Myocyte (in vitro differentiated cells): ENCODE measurements at places on chromosomes 11 and 22. TPM values are rescaled to one million over a fixed set of nuclear protein-coding genes. Genes with fewer than 3 reads are reported as not detected.
A peak's percentile ranks its signal among the peaks of the same experiment; 100 is the strongest.

GRCh38 chr11:28384418-28384817 lies 276.2 kb downstream of the METTL15 start:
- DNase-seq, result peak; percentile 94

DNA sequence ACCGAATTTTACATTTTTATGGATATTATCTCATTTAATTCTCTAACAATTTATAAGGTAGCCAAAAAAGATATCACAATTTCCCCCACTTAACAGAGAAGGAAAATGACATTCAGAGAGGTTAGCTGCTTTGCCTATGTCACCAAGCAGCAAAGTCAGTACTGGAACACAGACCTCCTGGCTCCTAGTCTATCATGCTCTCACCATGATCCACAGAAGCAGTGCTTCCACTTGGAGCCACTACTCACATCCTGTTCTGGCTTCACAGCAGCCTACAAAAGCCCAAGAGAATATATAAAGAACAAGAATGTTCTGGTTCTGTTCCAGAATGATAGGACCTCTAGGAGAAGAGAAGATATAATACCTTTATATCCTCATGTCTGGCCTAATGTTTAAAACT lies 59.5 kb upstream of the SCUBE2 start:
- no peak for DNase-seq

DNA sequence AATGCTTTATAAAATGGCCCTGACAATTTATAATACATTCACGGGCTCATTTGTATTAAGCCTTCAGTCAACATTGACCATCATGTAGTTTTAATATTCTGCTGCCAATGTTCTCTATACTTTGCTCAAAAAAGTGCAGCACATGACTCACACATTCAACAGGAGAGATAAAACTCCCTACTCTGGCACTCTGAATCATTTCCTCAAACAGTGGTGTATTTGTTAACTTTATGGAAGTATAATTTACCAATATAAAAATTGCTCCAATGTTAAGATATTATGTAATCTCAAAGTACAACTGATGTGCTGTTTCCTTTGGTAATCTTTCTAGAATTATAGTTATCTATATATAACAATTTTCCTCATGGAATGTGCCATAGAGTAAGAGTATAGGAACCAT lies 39.9 kb downstream of the MAML2 start:
- no peak for DNase-seq

- DNase-seq, result no peak
Observed at GRCh38 chr11:119794141-119794665, 65.2 kb upstream of the NECTIN1 start.

DNA sequence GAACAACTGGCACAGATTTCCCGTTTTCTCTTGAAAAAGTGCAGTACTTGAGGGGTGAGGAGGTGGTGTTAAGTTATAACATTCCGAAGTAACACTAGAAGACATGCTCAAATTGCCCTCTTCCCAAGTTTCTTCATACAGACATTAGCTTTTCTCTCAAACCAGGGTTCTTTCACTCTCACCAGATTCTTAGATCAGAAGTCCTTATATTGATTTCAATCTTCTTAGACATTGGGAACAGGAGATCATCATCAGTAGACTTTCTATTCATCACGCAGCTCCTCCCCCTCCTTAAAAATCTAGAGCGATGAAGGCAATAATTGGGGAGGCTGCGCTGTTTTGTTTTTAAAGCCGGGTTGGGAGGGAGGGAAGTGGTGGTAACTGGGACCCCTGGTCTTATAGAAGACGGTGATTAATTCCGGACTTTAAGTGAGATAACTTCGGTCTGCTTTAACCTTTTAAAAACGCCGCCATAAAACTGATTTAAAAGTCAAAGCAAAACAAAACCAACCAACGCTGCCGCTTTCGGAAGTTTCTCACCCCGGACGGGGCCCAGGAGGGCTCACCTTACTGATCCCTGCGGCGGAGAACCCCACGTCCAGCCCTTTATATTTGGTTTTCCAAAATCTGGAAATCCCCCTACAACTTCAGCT lies 665 bp downstream of the USP28 start:
- DNase-seq, result peak; percentile 43

DNA sequence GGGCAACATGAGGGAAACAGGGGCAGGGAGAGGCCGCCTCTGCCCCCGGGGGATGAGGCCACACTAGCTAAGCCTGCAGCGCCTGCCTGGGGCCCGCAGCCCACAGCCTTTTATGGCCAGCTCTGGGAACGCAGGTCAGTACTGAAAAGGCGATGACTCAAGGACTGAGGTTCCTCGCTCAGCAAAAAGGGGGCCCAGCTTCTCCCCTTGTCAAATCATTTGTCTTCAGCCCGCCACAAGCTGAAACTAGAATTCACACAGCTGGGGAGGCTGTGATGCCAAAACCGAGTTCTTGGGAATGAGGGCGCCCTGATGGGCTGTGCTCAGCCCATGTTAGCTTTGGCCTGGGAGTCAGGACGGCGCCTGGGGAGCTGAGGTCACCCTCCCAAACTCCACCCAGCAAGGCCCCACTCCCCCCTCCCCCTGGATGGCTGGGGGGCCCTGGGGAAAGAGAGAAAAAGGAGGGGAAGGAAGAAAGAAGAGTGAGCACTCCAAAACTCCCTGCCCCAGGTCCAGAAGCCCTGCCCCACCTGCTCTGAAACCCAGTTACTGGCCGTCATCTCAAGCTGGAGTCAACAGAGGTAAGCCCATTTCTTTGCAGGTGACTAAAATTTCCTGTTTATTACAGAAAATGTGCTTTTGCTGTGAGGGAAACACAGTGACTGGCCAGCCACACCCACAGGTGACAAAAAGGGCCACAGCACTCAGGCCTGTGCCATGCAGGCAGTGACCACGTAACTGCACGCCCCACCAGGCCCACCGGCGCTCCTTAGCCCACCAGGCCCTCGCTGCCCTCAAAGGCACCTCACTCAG lies 13.7 kb downstream of the EHD1 start:
- DNase-seq, result peak; percentile 97

- DNase-seq, result no peak
Observed at GRCh38 chr11:36475192-36475591, 34.9 kb downstream of the TRAF6 start.

GRCh38 chr11:35746356-35747153 lies 84.0 kb downstream of the TRIM44 start:
- DNase-seq, result peak; percentile 47

GRCh38 chr11:59754494-59754858 lies 700 bp upstream of the STX3 start:
- DNase-seq, result no peak

DNA sequence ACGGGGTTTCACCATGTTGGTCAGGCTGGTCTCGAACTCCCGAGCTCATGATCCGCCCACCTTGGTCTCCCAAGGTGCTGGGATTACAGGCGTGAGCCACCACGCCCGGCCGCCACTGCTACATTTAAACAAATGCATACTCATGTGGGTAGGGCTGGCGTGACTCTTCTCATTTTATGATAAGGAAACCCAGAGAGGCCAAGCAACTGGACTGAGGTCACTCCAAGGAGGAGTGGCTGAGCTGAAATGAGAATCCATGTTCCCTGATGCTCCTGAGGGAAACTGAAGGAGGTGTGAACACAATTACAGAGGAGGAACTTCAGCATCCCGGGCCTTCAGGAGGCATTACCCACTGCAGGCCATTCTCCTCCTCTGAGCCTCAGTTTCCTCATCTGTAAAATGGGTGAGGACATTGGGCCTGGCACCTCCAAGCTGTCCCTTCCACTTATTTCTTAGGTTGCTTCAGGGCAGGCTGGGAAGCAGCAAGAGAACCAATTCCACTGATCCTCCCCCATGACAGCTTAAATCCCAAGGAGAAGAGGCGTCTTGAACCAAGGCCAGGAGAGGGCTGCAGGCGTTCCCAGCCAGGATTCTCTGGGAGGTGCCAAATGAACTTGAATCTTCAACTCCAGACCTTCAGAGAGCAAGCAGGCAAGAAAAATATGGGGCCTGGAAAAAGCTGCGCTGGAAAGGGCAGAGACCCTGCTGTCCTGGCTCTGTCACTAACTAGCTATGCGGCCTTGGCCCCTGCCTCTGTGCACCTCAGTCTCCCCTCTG lies 2.9 kb downstream of the TST start:
- no peak for DNase-seq

DNA sequence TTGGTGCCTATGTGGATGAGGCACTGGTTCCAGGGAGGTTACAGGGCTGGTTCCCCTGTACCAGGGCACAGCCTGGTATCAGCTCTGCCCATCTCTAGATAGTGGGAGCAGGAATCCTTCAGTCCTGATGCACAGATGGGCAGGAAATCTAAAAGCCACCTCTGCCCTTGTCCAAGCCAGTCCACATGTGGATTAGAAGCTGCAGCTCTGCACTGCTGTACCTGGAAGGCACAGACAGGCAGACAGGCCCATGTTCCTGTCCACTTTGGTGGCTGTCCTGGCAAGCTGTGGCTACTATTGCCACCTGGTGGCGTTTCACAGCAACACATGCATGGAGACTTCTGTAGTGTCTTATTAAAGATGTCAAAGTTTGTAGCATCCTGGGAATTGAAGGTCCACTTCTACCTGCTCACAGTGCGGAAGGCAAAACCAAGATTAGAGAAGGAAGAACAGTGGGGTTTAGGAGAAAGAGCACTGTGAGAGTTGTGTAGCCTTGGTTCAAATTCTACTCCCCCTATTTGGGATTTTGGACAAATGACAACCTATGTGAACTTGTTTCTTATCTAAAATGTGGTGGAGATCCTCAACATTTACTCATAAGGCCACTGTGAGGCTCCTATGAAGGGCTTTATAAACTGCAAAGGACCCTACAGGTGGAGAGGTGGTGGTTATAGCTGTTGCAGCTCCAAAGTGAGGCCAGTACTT lies 30.1 kb downstream of the NAV2 start:
- DNase-seq, result peak; percentile 79

- DNase-seq, result peak; percentile 51
Observed at GRCh38 chr11:8063324-8063723, 17.7 kb upstream of the TUB start.

DNA sequence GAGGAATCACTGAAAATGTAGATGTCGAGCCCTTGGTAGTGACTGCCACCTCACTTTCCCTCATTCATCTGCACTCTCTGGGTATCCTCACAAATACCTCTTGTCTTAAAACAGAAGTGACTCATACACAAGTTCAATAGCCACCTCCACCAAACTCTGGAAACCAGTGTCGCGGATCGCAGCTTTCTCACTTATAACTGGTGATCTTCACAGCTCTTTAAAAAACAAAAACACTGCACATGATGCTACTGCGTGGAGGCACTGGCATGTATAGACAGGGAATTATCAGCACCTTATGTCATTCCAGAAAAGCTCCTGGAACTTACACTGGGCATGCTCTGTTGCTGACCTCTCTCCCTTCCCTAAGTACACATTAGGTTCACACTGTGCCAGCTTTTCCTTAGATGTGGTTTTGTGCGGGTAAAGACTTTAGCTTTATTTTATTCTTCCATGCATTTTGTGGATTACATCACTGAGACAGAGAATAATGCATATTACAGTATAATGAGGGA lies 425.5 kb upstream of the CADM1 start:
- DNase-seq, result no peak

DNA sequence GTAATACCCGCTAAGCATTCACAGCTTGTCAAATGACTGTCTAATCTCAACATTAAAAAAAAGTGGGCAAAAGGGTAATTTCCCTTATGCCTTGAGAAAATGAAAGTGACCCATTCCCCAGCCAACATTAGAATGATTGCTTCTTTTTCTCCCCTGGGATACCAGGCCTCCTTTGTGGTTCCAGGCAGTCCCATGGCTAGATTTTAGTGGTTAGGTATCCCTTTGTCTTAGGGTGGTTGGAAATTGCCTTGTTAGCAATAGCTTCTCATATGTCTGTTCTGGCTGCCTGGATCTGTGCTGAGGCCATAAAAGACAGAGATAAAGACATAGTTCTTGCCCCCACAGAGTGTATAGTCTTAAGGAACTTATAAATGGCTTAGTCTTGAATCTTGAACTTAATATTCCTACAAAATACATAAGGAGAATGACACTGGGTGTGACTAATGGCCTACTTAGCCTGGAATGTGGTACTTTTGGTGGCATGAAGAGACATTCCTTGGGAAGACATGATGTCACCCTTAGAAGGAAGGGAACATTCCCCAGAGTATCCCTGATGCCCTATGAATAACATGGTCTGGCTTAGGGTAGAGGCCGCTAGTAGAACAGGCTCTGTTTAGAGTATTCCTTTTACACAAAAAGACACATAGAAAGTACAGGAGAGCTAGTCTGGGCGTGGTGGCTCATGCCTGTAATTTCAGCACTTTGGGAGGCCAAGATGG lies 90.3 kb downstream of the ZBTB16 start:
- DNase-seq, result peak; percentile 82

DNA sequence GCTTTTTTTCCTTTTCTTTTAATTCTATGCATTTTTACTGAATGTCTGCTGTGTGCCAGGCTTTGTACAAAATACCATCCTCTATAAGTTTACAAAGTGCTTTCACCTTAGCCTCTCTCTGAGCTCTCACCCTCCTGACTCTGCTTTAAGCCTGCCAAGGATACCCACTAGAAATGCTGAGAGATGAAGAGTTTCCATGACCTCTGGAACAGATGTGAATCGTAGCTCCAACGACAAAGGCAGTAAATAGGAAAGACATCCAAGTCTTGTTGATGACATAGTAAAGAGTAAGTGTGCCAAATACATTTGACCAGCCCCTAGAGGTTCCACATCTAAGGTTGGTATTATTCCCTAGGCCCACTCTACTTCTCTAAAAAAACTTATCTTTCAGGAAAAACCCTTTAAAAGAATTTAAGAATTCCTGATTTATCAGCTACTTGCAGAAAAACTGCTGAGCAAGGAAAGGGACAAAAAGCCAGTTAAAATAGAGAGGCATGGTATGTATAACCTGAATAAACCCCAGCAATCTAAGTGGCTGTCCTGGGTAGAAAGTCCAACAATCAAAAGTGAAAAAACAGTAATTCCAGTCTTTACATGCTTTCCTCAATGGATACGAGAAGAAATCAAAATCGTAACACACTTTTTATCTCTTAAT lies 45.4 kb downstream of the GAB2 start:
- DNase-seq, result no peak

GRCh38 chr22:44668886-44669521 lies 33.0 kb upstream of the PRR5 start:
- no peak for DNase-seq

GRCh38 chr11:93905384-93905783 lies 55.0 kb upstream of the VSTM5 start:
- peak; percentile 70 for DNase-seq

The TBX10 gene
- total RNA-seq, result not detected in 2 replicates

The BARX2 gene
- not detected in 2 replicates for total RNA-seq

The OOSP4A gene
- not detected in 2 replicates for total RNA-seq

The IGLL1 gene
- total RNA-seq, result 0.88 TPM in 1 of 2 replicates, not detected in the other

The SLC22A12 gene
- not detected in 2 replicates for total RNA-seq

The ADORA2A gene
- 1.1 and 6.4 TPM in 2 replicates for total RNA-seq

The OR52H1 gene
- not detected in 2 replicates for total RNA-seq

The GRIK4 gene
- 0.27 and 0.52 TPM in 2 replicates for total RNA-seq

The CREB3L1 gene
- total RNA-seq, result 19.7 and 23.6 TPM in 2 replicates

The NAALADL1 gene
- total RNA-seq, result not detected in 2 replicates

The PTPMT1 gene
- total RNA-seq, result 79.1 and 79.7 TPM in 2 replicates

The RIMBP3B gene
- total RNA-seq, result 0.42 and 0.80 TPM in 2 replicates

The KCNQ1OT1 gene
- total RNA-seq, result 2.5 TPM in 2 replicates

The PRG3 gene
- total RNA-seq, result not detected in 2 replicates
